ENCODE measurements at places on chromosomes 11 and 22.

DNA sequence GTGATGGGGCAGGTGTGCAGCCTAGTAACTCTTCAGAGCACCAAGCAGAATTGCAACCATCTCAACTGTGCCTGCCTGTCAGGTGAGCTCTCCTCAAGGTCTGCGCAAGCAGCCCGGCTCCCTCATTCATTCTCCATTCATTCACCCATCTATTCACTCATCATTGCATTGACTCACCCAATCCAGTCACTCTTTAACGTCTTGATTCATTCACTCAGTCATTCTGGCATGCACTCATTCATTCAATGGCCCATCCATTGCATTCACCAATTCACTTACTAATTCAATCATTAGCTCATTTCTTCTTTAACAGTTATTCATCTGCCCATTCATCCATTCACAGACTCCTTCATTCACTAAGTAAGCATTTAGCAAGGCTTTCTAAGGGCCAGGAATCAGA, 111.8 kb downstream of the PDE2A start:
- no peak for DNase-seq

DNA sequence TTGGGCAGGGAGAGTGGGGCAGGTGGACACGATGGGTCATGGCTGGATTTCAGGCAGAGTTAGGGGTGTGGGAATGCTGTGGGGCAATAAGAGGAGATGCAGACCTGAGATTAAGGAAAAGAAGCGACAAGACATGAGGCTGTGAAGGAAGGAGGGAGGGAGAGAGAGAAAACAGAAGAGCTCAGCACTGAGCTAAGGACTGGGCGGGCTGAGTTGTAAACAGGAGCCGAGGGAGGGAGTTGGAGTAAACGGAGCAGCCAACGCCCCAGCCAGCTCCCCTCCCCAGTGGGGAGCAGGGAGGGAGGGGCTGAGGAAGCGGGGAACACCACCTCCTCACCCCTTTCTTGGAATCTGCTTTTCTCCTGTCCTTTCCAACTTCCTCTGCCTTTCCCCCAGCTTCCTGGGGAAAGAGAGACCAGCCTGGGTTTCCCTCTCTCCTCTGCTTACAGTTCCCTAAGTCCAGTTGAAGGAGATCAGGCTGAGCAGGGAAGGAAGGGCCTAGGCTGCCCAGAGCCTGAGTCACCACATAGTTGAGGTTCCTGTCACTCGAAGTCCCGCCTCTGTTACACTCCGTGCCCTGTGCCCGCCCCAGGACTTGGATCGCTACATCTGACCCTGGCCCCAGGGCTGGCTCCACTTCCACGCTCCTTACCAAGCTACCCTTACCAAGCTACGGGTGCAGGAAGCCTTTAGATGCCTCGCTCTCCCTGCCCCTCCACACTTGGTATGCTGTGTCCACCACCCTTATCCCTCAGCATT, 6.7 kb upstream of the AHNAK start:
- DNase-seq, result peak; percentile 73

- DNase-seq, result no peak
Observed at GRCh38 chr11:41848349-41848748, 388.9 kb upstream of the LRRC4C start.

DNA sequence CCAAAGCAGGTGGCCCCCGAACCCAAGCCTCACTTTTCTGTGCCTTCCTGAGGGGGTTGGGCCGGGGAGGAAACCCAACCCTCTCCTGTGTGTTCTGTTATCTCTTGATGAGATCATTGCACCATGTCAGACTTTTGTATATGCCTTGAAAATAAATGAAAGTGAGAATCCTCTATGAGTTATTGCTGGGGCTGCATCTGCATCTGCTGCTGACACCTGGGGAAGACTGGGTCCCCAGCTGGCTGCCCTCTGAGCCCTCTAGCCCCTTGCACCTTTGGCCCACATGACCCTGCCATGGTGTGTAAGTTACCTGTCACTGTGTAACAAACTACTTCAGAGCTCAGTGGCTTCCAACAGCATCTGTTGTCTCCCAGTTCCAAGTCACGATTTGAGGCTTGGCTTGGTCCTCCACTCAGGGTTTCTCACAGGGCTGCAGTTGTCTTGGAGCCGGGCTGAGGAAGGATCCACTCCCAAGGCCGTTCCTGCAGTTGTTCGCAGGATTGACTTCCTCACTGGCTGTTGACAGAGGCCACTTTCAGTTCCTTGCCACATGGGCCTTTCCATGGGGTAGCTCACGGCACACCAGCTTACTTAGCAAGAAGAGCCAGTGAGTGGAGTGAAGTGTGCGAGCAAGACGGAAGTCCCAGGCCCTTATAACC, 13.5 kb upstream of the UVRAG start:
- no peak for DNase-seq

DNA sequence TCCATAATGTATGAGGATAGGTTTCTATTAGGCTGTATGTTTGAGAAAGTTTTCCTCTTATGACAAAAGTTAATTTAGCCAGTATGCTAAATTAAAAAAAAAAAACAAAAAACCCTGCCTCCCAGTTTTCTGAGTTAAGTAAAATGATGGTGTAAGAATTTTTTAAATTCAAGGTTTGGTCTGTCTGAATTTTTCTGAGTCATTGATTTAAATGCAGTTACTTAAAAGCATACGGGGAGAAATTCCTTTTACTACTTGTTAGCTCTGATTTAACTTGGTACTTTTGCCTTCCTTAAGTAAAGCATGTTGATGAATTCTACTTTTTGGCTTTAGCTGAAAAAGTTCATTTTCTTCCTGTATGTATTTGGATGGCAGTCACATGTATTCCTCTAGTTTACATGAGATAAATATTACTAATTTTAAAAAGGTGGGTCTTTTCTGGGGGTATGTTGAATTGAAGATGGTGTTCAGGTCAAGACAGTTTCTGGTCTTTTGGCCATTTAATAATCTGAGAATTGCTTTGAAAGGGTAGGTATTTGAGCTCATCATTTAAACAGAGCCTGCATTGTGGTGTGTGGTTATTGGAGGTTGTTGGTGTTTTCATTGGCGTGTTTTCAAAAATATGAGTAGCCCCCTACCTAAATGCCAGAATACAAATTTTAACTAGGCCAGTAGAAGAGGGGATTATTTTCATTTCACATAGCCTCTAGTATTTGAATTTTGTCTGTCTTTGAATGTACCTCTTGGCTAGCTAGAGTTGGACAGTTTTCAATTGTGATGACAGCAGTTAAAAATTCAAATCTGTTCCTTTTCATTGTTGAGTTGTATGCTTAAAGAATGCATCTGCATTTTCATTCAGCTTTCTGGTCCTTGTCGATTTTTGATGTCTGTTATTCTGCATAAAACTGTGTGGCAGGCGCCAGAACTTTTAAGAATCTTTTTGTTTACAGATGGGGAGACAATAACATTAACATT, 64.7 kb downstream of the MTMR3 start:
- no peak for DNase-seq

GRCh38 chr11:69240332-69241074, 53.5 kb upstream of the MYEOV start:
- DNase-seq, result no peak

All from NCI-H82 (cell line).